NCI-H2029 (cell line): ENCODE measurements at places on chromosomes 7 and 10.

- no peak for DNase-seq
Measured at GRCh38 chr7:67843001-67843565, 846.5 kb downstream of the TYW1 start.

GRCh38 chr10:110442746-110443145 is 55.0 kb upstream of the DUSP5 start:
- no peak for DNase-seq

- no peak for DNase-seq
Measured at GRCh38 chr10:43862756-43863155, 214.1 kb upstream of the ZNF32 start.

DNA sequence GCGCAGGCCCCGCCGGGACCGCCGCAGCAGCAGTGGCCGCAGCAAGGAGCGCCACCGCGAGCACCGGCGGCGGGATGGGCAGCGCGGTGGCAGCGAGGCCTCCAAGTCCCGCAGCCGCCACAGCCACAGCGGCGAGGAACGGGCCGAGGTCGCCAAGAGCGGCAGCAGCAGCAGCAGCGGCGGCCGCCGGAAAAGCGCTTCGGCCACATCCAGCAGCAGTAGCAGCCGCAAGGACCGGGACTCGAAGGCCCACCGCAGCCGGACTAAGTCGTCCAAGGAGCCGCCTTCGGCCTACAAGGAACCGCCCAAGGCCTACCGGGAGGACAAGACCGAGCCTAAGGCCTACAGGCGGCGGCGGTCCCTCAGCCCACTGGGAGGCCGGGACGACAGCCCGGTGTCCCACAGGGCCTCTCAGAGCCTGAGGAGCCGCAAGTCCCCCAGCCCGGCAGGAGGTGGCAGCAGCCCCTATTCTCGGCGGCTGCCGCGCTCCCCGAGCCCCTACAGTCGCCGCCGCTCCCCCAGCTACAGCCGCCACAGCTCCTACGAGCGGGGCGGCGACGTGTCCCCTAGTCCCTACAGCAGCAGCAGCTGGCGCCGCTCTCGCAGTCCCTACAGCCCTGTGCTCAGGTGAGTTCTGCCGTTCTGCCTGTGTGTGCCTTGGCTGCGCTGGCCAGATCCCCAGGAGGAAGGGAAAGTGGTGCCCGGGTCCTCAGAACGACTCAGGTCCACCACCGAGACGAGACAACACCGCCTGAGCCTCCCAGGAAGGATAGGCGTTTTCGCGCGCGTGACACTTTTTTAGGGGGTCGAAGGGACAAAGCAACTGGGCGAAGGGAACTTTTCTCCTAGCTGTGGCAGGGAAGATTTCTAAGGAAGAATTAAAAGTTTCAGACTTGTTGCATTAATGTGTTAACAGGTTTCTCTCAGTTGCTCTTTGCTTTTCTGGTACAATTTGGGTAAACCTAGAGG is 1.5 kb downstream of the CDK13 start:
- peak; percentile 43 for DNase-seq

DNA sequence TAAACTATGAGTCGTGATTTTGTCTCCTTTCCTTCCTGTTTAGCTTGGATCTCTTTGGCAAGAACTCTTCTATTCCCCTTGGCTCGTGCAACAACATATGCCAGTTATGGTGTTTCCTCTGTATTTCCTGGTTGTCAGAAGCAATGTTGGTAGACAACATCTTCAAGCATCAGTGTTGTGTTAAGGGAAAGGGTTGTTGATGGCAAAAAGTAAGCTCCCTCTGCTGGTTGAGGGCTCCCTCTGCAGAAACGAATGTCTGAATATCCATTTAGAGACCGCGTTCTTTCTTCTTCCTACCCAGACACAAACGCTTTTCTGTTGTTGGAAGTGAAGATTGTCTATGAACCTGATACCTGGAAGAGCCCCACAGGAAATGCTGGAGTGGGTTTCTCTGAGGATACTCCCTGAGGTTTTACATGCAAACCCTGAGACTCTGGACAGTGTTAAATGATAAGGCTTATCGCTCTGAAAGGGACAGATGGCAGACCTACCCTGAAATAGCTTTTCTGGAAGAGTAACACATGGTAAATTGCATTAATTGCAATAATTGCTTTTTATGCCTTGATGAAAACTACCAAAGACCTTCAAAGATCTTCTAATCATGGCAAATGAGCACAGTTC is 23.5 kb upstream of the C1QL3 start:
- no peak for DNase-seq

DNA sequence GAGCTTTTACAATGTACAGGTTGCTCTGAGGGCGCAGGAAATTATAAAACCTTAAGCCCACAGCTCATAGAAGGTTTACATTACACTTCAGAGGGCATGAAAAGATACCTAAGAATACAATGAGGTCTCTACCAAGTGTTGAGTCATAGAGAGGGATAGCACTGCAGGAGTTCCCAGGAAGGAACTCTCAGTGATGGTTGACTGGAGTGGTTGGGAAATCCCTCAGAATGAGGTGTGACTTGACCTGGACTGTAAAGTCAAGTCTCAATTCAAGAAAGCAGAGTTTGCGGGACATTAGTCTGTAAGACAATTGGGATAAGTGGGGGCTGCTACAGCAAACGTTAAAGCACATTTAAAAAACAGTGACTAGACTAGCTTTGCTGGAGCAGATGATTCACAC is 21.9 kb downstream of the TNKS2 start:
- no peak for DNase-seq

DNA sequence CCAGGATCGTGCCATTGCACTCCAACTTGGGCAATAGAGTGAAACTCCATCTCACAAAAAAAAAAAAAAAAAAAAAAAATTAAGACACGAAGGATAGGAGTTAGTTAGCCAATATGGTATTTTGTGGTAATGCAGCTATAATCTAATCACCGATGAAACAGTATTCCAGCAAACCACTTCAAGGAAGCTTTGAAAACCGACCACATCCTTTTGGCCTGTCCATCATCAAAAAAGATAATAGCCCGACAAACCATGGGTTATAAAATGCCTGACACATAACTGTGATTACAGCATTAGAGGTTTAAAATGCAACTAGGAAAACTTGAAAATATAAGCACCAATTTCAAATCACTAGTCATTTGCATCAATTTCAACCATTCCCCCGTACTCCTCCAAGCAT is 728.6 kb upstream of the C7orf33 start:
- no peak for DNase-seq

DNA sequence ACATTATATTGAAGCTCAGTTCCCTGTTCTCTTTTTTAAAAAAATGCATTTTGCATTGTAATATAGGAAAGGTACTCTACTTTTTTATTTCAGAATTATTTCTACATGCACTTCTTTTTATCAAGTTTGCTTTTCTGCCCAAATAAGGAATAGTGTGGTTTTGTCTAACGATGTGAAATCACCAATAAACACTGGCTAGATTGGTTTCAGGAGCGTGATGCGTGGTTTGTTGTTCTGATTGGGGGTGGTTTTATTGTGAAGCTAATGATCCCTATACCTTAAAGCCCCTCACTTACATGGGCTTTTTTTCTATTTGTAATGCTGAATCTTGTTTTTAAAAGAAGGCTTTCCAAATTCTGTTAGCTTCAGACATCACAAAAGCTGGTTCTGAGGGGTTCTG is 17.6 kb downstream of the ENTPD7 start:
- DNase-seq = no peak

GRCh38 chr7:82443547-82444219 is at the start of gene CACNA2D1:
CACNA2D1 (minus strand) TSS chr7:82443777.
- peak; percentile 70 for DNase-seq

DNA sequence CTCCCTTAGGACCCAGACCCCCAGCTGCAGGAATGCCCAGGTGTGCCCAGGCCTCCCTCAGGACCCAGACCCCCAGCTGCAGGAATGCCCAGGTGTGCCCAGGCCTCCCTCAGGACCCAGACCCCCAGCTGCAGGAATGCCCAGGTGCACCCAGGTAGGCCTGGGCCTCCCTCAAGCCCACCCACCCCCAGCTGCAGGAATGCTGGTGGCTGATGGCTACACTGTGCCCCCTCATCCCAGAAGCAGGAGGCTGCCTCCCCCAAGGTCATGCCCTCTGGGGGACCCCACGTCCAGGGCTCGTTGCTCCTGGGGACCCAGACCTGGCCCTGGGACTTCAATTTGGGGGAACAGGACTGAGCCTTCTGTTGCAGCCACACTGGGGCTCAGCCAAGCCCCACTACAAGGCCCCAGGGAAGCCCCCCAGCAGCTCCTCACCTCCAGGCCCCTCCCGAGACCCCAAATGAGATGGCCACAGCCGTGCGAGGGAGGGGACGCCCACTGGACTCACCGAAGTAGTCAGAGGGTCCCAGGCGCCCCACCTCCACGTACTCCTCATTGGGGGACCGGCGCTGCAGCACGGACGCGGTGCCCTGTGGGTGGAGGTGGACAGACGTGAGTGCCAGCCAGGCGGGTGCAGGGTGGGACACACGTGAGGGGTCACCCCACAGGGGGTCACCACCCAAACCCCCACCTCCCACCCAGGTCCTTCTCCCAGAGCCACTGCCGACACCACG is 31.4 kb upstream of the PDGFA start:
- no peak for DNase-seq

- DNase-seq = no peak
Measured at GRCh38 chr7:121020249-121020988, 31.9 kb downstream of the CPED1 start.
